ENCODE measurements at places on chromosomes 6 and 20.

DNA sequence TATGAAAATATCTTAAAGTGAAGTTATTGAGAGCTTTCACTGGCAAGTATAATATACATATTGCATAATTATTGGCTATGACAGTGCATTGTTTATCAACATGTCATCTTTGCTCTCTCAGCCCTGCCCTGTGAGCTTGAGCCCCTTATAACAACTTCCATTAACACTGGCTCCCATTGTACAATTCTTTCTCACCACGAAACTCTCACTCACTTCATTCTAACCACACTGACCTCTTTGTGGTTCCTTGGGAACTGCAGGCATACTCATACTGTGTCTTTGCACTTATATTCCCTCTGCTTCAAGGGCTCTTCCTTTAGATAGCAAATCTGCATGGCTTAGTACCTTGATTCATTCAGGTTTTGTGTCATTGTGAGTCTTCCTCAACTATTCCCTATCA lies 411.8 kb downstream of the CDKAL1 start:
- no peak for DNase-seq

DNA sequence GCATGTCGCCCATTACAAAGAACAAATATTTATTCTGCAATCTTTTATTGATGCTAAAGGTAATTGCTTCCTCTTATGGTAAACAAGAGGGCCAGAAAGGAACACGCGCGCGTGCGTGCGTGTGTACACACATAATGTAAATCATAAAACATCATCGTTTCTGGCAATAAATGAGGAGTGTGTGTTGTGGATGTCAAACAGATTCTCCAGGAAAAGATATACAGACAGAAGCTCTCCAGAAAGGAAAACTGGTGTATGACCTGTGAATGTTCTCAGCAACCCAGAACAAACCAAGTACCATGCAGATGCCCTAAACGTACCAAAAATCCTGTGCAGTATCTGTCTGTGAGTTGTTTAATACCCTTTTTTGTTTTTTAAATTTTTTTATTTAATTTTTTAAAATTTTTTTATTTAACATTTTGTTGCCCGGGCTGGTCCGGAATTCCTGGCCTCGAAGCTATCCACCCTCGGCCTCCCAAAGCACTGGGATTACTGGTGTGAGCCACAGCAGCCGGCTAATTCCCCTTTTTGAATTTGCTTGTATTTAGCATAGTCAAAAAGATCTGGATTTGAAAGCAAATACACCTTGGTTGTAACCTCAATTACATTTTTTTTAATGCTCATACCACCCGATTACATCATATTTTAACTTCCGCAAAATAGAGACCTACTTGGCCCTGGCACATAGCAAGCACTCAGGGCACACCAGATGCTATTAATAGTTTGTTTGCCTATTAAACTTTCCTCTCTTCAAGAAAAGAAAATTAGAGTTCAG lies 909 bp upstream of the NUDT3 start:
- DNase-seq = no peak

DNA sequence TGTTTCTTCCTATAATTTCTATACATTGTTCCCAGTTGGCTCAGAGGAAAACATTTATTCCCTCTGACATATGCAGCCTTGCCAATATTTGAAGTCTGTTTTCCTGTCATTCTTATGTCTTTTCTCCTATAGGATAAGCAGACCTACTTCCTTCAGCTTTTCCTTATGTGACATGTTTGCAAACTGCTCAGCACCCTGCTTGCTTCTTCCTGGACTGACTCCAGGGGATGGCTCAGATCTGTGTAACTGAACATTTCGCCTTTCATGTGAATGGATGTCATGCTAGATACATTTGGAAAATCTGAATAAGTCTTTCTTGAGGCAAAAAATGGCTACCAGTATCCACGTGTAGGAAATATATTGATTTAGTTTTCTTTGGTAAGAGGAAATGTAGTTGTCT lies 113.2 kb downstream of the CARMIL1 start:
- no peak for DNase-seq

- DNase-seq = no peak
Observed at GRCh38 chr6:150024646-150025155, 631 bp downstream of the RAET1L start.

GRCh38 chr6:123168892-123169773 lies 173.1 kb downstream of the CLVS2 start:
- DNase-seq = no peak

- DNase-seq = peak; percentile 63
Observed at GRCh38 chr6:13488015-13488895, 855 bp upstream of the GFOD1 start.

DNA sequence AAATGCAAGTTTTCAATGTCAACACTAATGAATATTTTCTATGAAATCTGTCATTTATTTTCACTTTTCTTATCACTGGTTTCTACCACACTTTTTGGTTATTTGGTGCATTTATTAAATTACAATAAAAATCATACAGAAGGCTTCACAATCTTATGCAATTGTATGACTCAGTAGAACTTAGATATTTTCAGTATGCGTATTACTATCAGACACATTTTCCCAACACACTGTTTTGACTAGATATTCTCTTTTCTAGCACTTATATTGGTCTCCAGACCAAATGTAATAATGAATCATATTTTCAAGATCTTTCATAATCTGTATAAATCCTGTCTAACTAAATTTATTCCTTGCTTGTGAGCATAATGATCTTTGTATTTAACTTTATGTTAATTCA lies 74.1 kb downstream of the FAM83B start:
- DNase-seq = no peak

- no peak for DNase-seq
Observed at GRCh38 chr6:118467181-118467580, 80.9 kb upstream of the PLN start.

DNA sequence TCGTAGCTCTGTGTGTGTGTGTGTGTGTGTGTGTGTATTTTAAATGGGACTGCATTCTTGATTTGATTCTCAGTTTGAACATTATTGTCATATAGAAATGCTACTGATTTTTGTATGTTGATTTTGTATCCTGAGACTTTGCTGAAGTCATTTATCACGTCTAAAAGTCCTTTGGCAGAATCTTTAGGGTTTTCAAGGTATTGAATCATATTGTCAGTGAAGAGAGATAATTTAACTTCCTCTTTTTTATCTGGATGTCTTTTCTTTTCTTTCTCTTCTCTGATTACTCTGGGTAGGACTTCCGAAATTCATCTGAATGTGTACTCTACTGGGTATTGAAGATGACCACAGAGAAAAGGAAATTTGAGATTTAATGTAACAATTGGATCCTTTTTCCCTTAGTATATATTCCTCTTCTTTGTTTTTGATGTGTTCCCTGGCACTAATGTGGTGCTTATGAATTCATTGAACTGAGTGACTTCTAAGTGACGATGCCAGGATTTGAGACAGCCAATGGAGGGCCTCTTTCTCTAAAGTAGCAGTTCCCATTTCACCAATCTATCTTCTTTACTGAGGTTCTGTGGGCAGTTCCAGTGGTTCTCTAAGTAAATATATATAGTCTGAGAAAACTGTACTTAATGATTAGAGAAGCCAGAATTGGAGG lies 47.6 kb downstream of the TNFAIP3 start:
- no peak for DNase-seq

- no peak for DNase-seq
Observed at GRCh38 chr6:159059141-159059540, 14.3 kb upstream of the TAGAP start.

GRCh38 chr6:82144007-82144851 lies 103.3 kb downstream of the IBTK start:
- DNase-seq = no peak

GRCh38 chr6:157769776-157770426 lies 53.1 kb upstream of the SNX9 start:
- DNase-seq = no peak

DNA sequence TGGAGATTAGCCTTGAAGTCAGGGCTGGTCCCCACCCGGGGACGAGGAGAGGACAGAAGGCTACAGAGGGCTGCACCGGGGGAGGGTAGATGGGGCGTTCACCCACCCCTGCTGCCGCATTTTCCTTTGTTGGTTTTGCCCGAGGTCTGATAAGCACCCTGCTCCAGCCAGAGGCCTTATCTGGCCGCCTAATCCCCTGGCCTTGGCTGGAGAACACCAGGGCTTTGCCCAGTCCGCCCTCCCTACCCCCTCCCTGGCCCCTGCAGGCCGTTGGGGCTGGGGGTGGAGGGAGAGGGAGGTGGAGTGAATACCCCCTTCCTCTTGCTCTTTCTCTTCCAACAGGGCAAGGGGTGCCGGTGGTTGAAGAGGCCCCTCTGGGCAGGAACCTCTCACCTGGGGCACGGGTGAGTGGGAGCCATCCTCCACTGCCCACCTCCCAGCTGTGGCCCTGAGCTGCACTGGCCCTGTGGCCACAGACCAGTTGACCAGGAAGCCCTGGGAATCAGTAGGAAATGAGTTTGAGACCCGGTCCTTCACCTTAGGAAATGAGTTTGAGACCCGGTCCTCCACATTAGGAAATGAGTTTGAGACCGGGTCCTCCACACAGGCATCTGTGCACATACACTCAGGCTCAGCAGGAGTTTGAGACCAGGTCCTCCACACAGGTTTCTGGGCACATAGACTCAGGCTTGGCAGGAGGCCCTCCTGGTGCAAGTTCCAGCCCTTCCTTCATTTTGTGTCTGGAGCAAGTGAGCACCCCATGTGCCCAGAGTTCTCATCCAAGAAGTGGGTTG lies 12.0 kb upstream of the GATA5 start:
- DNase-seq = no peak

- peak; percentile 40 for DNase-seq
Observed at GRCh38 chr20:22312744-22313346, 271.5 kb downstream of the FOXA2 start.

GRCh38 chr6:21039926-21040325 lies 505.7 kb downstream of the CDKAL1 start:
- DNase-seq = no peak

DNA sequence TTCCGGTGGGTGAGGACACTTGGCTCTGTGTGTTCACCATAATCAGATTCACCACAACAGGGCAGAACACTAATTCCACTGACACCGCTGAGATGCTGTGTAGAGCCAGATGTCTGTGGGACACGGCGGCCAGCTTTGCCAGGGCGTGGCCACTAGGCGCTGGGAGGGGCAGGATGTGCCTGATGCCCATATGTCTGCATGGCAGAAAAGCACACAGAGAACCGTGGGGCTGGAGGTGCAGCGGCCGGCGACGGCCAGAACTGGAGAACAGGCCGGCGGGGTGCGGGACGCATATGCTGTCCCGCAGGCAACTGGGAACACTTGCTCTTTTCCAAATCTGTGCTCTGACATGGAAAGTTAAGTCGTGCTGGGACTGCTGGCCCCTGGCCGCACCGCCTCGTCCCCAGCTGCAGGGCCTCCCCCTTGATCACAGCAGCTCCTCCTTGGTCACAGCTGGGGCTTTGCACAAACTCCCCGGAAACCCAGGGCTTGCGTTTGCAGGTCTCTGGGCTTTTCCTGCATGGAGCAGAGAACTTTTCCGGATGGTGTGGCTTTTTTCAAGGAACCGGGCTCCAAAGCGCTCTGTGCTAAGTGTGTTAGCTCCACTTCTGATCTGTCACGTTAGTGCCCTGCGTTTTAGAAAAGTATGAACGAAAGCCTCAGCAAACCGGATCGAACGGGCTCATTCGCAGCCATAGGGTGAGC lies 31.1 kb downstream of the NTSR1 start:
- peak; percentile 13 for DNase-seq

- no peak for DNase-seq
Observed at GRCh38 chr20:20076297-20077065, 24.1 kb downstream of the CFAP61 start.

GRCh38 chr6:107545763-107546162 lies 55.8 kb downstream of the SOBP start:
- no peak for DNase-seq

GRCh38 chr20:54172856-54173652 lies 732 bp downstream of the CYP24A1 start:
- DNase-seq = peak; percentile 58

GRCh38 chr20:48115502-48115901 lies 330.2 kb upstream of the SULF2 start:
- DNase-seq = no peak

GRCh38 chr20:63782521-63782971 lies 43.0 kb downstream of the SLC2A4RG start:
- no peak for DNase-seq

GRCh38 chr6:82057846-82058554 lies 189.5 kb downstream of the IBTK start:
- no peak for DNase-seq
